ENCODE measurements at places on chromosomes 4 and X.

DNA sequence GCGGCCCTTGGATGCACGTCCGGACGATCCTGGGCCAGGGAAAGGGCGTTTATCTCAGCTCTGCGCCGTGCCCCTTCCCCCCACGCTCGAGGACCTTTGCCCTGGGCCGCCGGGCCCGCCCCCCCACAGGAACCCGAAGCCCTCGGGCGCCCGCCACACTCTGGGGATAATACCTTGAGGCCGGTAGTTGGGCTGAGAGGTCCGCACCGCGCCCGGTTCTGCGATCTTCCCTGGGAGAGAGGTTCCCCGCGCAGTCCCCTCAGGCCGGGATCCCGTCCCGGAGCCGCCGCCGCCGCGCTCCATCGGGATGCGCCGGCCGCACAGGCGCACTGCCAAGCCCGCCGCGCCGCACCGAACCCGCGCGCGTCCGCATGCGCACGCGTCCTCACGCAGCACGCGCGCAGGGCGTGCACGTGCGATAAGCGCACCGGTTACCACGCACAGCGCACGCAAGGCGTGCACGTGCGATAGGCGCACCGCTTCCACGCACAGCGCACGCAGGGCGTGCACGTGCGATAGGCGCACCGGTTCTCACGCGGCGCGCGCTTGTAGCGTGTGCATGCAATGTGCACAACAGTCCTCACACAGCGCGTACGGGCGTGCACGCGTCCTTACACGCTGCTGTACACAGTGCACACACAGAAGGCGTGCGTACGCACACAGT, at the start of gene MAP7D2:
TSS of gene MAP7D2 (minus strand) at position 331 of the 664 bp plus-strand sequence. CDS start at position 303, 28 bp downstream.
- peak; percentile 4 for DNase-seq

DNA sequence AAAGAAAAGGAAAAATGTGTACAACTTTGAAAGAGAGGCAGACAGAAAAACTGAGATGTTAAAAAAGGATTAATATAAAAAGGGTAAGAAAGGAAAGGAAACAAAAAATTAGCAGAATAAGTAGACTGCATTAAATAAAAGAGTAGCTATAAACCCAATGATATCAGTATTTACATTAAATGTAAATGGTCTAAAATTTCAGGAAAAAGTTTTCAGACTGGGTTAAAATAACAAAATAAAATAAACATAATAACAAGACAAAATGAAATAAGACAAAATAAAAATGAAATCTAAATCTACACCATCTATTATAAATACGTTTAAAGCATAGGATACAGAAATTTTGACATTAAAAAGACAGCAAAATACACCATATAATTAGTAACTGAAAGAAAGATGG, 199.0 kb downstream of the HTR2C start:
- no peak for DNase-seq

GRCh38 chrX:96710031-96710430, 25.4 kb downstream of the DIAPH2 start:
- no peak for DNase-seq

- DNase-seq, result no peak
These were observed 27.5 kb upstream of the MXD4 start for GRCh38 chr4:2289311-2289954.

- DNase-seq, result no peak
These were observed 231.1 kb downstream of the ARAP2 start for GRCh38 chr4:36013206-36013605.

GRCh38 chr4:22712529-22712928, 19.8 kb downstream of the GBA3 start:
- no peak for DNase-seq

- no peak for DNase-seq
These were observed 69.1 kb downstream of the PSAPL1 start for GRCh38 chr4:7365462-7366179.

- peak; percentile 26 for DNase-seq
These were observed 6.0 kb upstream of the SH3TC1 start for GRCh38 chr4:8192748-8193738.

- no peak for DNase-seq
These were observed 166.4 kb upstream of the PTCHD1 start for GRCh38 chrX:23168291-23168690.

DNA sequence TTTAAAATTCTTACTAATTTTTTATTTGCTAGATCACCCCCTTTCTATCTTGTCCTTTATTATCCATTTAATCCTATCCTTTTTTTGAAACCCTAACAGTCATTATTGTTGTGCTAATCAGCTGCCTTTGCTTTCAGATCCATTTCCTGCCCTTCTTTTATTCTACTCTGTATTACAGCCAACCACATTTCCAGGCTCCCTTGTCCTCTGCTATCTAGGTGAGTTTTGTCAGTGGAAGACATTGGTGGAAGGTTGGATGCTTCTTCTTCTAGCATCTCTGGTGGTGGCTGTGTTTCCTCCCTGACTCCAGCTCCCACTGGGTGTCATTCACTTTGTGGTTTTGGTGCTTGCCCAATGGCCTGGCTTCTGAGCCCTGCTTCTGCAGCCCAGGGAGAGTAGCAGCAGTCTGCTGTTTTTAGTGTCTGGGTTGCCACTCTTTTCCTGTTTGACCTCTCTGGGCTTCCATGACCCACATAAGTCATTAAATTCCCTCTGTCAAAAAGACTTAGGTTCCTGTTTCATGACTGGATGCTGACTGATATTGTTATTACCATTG, 225.2 kb upstream of the PGRMC2 start:
- no peak for DNase-seq

DNA sequence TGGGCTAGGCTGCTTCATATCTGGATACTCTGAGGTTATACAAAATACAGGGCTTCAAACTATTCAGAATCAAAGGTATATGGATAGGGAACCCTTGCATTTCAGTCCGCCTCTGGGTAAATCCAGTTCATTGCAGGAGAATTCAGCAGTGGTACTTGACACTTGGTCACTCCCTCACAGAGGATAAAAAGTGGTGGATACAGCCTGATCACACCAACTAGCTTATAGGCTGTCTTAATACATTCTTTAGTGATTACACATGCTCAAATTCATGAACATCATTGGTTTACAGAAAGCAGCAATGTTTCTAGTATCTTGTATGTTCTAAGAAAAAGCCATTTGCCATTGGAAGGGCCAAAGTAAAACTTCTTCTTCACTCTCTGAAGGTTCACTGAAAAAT, 104.8 kb upstream of the PDE5A start:
- no peak for DNase-seq

- DNase-seq, result peak; percentile 63
These were observed 161.6 kb upstream of the MID1 start for GRCh38 chrX:10781847-10782530.

DNA sequence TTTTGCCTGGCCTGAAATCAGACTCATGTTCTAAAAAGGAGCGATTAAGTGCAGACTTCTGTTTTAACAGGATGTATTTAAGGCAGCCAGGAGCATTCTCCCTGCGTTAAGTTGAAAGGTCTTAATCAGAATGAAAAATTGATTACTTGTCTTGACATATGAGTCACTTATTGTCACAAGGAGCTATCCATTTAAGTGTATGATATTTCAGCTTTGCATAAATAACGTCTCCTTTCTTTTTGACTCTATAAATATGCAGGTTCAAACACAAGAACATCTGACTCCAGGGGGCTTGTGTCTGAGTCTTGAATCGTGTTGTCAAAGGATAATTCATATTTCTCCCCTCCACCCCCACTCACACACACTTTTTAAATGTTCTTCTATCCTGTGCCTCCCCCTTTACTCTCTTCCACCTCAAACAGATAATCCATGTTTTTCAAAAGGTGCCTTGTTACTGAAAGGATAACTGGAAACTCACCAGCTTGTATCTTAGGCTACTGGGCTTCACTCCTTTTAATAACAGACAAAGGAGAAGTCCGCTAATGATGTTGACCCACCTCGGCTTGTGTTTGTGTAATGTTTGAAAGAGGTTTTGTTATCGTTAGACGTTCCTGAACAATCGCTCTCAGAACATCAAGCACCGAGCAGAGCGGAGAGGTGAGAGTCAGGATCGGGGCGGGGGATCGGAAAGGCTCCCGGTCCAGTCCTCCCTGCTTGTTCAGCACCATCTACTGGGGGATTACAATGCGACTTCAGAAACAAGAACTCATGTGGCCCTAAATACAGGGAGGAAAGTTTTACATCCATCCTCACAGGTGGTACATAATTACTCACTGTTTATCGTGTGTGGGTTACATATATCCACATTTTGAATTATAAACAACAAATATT, 107.5 kb upstream of the RPL34 start:
- peak; percentile 28 for DNase-seq

- no peak for DNase-seq
These were observed 239.6 kb upstream of the TRAM1L1 start for GRCh38 chr4:117324851-117325491.

DNA sequence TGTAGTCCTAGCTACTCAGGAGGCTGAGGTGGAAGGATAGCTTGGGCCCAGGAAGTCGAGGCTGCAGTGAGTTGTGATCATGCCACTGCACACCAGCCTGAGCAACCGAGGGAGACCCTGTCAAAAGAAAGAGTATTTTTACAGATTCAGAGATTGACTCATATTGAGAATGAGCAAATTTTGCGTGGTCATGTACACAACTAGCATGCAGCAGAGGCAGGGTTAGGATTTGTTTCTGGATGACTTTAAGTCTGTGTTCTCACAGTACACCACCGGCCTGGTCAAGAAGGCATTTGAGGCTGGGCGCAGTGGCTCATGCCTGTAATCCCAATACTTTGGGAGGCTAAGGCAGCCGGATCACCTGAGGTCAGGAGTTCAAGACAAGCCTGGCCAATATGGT, 44.8 kb upstream of the CBR4 start:
- no peak for DNase-seq

DNA sequence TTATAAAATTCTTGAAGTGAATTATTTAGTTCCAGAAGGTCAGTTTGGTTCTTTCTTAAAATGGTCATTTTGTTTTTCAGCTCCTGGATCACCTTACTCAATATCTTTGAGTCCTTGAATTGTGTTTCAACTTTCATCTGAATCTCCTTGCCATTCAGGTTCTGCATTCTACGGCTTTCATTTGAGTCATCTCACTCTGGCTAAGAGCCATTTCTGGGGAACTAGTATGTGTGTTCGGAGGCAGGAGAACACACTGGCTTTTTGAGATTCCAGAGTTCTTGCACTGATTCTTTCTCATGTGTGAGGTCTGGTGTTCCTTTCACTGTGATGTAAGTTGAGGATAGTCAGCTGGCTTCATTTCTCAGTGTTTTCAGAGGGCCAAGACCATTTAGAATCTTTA, 708.4 kb upstream of the FRG1 start:
- no peak for DNase-seq

All from NCI-H82 (cell line).